ENCODE measurements at places on chromosomes 1 and 21.

GRCh38 chr1:23555986-23556634, 3.2 kb downstream of the ID3 start:
- no peak for DNase-seq

DNA sequence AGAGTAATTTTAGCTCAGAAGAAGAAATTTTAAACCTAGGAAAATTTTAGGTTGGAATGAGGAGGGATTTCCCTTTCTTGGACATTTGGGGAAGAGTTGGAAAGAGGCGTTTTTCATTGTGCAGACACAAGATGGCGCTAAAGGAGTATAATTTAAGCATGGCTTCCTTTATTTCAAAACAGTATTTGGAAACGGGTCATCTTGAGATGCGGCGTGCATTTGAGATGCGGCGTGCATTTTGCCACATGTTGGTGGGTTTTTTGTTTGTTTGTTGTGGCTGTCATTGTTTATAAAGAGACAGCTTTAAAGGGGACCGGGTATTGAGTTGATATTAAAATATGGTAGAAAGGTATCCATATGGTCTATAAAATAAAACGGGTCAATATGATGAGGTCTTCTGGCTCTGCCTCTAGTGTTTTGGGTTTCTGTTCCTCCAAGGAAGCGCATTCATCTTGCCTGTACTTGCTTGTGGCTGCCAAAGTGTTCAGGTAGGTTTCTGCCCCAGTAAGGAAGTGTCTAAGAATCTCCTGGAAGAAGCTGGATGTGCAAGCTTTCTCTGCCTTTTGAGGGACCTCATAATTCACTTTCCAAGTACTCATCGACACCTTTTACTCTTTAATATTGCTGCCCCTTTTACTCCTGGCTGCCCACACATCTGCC, 210.3 kb downstream of the SLC35F3 start:
- DNase-seq = peak; percentile 79

DNA sequence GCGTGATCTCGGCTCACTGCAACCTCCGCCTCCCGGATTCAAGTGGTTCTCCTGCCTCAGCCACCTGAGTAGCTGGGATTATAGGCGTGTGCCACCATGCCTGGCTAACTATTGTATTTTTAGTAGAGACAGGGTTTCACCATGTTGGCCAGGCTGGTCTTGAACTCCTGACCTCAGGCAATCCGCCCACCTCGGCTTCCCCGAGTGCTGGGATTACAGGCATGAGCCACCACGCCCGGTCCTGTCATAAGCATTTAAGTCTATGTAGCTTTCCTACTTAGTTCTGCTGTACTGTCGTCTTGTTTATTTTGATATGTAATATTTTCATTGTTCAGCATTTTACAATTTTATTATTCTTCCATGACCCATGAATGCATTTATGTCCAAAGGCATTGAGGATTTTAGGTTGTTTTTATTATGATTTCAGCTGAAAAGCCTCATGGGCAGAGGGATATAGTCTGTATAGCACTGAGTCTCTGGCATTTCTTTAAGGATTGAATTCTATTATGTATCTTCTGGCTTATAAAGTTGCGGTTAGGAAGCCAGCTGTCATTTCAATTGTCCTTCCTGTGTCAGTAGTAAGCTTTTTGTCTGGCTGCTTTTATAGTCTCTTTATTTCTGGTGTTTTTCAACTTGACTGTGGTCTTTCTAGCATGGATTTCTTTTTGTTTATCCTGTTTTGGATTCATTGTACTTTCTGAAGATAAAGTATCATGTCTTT, 9.2 kb downstream of the AGPAT3 start:
- no peak for DNase-seq

GRCh38 chr21:39523399-39523798, 71.6 kb downstream of the SH3BGR start:
- no peak for DNase-seq

GRCh38 chr1:35807614-35808449, at the start of gene AGO4:
TSS of gene AGO4 (plus strand) at chr1:35808016. CDS start at chr1:35808417, 401 bp downstream.
- peak; percentile 50 for DNase-seq

DNA sequence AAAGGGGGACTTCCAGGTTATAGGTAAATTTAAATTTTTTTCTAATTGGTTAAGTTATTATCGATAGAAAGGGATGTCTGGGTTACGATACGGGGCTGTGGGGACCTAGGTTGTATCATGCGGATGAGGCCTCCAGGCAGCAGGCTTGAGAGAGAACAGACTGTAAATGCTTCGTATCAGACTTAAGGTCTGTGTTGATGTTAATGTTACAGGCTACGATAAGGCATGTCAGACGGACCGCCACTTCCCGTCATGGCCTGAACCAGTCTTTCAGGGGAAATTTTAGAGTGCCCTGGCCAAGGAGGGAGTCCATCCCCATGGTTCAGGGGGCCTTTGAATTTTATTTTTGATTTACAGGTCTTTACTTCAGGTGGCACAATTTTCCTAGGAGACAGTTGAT, 16.7 kb downstream of the ABCG1 start:
- DNase-seq = no peak

DNA sequence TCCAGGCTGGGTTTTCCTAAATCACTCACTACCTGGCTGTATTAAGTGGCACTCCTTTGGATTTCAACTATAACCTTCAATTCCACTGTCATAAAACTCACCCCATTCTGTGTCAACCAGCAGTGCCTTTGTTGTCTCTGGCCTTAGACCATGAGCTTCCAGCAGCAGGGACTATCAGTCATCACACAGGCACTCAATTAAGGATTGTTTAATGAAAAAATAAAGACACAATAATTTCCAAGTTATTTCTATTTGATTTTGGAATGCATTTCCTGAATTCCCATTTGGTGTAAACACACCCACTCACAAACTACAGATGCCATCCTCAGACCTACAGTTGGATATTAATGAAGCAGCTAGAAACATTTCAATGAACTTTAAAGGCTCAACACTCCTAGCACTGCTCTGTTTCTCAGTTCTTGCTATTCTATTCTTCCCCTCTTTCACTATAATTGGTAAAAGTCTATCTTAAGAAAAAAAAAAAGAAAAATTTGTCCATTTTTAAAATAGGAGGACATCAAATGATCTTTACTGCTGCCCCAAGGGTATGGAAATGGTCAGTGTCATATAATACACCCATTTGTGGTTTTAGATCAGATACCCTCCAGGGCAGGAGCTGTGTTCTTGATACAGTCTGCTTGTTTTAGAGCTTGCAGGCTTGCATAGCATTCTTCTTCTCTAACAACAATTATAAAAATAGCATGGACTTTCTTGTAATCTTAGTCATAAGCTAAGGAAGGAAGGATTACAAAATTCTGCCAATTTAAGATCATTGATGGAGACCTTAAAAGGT, 156.4 kb downstream of the PTGER3 start:
- DNase-seq = no peak

DNA sequence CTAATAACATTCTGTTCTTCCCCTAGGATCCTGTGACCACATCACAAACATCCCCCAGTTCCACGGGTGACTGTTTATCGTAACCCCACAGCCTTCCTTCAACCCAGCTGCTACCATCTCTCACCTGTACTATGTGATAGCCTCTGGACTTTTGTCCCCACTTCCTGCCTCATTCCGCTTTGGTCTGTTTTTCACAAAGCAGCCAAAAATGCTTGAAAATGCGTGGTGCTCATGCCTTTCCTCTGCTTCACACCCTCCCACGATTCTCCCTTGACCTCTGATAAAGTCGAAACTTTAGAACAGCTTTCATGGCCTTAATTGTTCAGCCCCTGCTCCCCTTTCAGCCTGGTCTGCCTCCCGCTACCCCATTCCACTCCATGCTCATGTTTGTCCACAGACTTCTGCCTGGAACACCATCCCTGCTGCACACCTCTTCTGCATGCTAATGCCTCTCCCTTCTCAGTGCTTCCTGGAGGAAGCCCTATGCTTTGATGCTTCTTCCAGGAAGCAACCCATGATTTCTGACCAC, 165.6 kb downstream of the PLPP3 start:
- DNase-seq = no peak
